Naive thymus-derived CD4-positive, alpha-beta T cell (primary cell): ENCODE measurements at places on chromosomes 6 and 20.
A peak's percentile ranks its signal among the peaks of the same experiment; 100 is the strongest.

- no peak for DNase-seq
These were observed 481.2 kb downstream of the TFAP2A start for GRCh38 chr6:9933677-9934076.

DNA sequence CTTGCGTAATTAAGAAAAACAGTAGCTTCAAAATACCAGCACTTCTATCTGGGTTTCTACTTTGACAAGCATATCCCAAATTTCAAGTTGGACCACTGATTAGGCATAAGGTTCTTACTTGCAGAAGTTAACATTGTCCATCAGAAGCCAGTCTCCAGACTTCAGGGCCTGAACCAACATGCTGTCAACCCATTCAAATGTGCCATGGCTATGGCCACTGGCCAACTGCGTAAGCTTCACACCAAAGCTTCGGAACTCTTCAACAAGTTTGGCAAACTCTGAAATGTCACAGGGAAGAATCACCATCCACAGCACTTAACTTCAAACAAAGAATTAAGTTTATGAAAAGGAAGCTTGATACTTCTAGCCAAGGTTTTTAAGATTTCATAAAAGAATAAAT, 78.0 kb upstream of the LYRM2 start:
- no peak for DNase-seq

- no peak for DNase-seq
These were observed 12.9 kb upstream of the FOXA2 start for GRCh38 chr20:22597303-22597702.

DNA sequence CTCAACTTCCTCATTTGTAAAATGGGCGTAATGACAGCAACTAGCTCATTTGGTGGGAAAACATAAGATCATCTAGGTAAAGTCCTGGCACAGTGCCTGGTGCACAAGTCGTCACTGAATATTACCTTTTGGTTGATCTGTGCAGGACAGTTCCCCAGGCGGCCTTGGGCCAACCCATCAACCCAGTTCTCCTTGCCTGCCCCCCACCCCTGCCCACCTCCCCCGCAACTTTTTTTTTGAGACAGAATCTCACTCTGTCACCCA, 99.2 kb downstream of the JPH2 start:
- no peak for DNase-seq

DNA sequence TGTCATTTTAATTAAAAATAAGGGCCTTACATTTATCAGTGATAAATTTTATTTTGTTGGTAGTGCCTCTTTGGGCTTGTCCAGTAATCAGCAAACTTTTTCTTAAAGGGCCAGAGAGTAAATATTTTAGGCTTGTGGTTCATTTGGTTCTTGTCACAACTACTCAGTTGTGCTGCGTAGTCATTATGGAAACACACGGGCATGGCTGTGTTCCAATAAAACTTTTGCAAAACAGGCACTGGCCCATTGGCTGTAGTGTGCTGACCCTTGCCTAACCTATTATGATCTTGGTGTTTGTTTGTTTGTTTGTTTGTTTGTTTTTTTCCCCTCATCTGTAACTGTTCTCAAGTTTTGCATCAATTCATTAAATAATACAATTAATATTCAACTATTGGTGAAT, 19.4 kb downstream of the TBPL1 start:
- DNase-seq = no peak

DNA sequence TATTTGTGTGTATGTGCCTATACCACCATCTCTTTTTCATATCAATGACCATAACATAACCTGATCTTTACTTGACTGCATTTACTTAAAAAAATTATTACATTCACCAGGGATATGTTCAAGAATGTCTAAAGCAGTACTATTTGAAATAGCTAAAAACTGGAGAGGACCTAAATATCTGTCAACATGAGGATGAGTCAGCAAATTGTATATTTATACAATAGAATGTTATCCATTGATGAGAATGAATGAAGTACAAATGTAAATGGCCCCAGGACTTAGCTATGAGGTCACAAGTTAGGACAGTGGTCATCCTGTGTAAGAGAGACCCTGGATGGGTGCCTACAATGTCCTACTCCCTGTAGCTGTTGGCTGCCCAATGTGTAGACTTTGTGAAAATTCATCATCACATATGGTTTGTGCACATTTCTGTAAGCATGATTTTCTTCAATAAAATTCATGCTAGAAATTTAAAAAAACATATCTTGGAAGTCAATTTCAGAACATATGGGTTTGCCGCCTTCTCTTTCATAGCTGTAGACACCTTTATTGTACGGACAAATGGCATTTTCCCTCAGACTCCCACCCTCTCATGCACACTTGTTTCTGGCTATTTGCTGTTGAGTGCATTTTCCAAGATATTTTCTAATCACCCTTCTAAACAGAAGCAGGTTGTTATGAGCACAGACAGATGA, 202.4 kb downstream of the CDH26 start:
- DNase-seq = no peak

DNA sequence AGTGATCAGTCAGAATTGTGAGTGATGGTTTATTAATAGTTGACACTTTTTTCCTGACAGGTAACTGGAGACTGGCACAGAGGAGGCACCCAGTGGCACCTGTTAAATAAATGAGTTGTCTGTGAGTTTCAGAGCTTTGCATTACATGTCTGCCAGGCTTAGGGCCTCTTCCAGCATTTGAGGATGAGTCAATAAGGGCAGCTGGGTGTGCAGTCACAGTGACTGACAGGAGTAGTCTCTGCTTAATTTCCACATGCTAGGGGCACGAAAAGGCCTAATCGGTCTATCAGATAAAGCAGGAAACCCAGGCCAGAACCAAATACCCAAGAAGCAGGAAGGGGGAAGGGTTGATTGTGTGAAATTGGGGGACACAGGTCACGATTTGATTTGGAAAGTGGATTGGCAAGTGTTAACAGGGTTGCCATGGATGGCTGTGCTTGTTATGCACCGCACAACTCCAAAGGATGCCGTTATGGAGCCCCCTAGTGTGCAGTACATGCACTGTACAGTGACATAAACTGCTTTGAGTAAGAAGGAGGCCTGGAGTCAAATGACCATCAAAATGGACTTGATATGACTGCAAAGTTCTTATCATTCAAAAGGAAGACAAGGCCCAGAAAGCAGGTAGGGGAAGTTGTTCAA, 111.9 kb upstream of the GGTLC1 start:
- peak; percentile 63 for DNase-seq

DNA sequence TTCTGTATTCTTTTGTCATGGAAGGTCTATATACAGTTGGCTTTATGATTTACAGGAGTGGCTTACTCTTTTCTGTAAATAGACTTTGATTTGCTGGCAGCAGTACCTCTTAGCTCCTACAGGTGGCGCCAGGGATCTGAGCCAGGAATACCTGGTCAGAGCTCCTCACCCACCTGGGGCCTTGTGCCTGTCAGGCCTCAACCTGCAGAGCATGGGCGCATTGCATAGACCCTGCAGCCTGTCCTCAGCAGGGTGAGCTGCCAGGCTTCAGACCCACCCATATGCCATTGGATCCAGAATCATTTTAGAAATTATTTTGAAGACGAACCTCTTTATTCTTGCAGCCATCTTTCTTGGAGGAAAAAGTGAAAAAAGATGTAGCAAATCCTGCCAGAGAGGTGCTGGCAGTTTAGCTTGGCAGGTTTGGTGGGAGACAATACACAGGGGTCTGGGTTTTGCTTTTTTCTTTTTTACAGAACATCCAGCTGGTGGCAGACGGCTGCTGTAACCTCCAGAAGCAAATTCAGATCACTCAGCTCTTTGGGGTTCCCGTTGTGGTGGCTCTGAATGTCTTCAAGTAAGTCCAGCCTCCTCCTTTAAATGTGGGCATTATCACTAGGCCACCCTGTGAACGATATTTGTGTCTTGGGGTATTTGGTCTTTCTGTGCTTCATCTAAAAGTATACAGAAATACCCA, 149.1 kb downstream of the MTHFD1L start:
- peak; percentile 47 for DNase-seq

DNA sequence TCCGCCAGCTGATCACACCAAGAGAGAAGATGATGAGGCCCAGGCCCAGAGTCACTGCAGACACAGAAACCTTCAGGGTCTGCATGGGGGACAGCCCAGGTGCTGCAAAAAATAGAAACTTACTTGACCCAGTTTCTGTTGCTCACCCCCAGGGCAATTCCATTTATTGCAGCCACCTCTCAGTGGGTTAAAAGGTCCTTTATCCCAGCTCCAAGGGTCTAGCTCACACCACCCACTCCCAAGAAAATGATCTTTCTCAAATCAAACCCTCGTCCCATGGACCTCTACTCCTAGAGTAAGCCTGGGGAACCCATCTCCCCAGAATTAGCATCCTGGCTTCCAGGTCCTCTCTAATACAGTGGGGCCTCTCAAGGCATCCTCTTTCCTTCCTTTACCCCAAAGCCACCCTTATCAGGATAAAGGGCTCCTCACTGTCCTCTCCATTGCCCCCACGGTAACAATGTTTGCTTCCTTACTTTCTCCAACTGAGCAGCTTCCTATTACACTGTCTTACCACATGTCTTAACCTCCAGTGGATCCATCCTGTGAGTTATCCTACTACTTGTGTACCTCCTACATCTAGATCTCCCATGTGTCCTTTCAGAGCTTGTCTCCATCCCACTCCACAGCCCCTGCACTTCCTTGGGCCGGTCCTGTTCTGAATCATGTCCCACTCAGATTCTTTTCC, 5.1 kb downstream of the HLA-DMB start:
- no peak for DNase-seq

DNA sequence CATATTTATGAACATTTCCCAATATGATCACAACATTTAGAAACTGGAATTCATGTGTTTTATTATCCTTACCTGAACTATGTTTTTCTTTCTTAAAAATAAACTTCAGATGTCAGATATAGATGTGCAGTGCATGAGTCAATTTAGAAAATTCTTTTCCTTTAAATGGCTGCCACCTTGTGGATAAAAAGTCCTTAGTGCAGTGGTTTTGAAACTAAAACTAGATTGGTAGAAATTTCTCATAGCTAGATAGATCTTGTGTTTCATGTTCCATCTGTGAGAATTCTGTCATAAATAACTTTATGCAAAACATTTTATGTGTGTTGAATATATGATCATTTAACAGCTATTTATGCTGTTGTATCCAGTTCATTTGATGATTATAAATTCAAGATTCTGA, 134.9 kb downstream of the KLHL32 start:
- peak; percentile 29 for DNase-seq

- DNase-seq = no peak
These were observed 482.7 kb upstream of the JARID2 start for GRCh38 chr6:14763139-14763538.

- DNase-seq = peak; percentile 6
These were observed 1.1 kb upstream of the TRAM2 start for GRCh38 chr6:52577778-52578463.

- DNase-seq = no peak
These were observed 28.2 kb upstream of the NOX3 start for GRCh38 chr6:155483858-155484257.

GRCh38 chr6:7725412-7725811, 487 bp upstream of the BMP6 start:
- no peak for DNase-seq

DNA sequence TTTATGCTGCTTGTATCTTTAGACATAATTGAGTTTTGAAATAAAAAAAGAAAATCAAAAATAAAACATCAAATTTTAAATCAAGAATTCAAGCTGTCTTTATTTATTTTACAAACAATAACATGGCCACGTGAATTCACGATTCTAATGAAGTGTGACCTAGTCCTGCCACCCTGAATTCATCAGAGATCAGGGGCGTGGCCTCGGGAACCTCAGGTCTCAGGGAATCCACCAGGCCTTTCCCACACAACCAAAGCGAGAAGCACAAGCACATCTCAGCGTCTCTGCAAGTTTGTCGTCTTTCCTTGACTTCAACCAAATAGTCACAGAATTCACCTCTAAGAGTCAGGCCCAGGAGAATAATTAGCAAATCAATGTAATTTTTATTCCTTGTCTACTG, 107.9 kb downstream of the DACT2 start:
- no peak for DNase-seq

DNA sequence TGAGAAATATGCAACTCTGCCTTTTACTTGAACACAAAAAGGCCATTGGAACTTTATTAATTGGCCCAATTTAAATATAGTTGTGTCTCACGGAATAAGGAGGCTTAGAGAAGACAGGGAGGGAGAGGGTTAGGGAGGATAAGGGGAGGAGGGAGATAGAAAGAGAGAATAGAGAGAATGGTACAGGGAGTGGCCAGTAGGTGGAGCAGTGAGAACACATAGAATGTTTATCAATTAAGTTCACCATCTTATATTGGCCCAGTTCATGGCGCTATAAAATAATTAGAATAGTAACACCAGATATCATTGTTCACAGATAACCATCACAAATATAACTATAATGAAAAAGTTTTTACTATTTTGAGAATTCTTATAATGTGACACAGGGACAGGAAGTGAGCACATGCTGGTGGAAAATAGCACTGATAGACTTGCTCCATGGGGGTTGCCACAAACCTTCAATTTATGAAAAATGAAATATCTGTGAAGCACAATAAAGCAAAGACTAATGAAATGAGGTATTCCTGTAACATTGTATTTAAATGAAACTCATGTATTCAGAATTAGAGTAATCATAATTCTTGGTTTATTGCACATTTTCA, 374.1 kb upstream of the MANEA start:
- no peak for DNase-seq

DNA sequence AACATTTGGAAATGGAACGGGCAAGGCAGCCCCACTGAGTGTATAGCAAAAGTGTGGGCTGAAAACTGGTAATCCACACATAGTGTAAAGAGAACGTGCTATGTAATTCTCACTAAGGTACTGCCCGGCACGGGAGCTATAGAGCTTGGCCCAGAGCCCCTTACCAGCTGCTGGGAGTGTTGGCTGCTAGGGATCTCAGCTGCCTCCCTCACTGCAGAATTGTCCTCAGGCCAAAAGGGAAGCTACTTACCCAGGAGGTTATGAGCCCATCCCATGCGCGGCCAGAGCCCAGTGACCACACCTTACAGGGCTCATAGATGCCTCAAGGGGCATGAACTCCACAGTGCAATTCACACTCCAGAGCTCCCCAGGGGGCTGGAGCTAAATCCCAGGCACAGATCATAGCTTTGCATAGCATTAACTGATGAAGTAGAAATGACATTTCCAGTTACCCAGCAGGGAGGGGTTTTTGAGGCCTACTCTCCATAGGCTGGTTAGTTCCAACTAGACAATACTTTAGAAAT, 56.8 kb downstream of the LINC00237 start:
- no peak for DNase-seq

DNA sequence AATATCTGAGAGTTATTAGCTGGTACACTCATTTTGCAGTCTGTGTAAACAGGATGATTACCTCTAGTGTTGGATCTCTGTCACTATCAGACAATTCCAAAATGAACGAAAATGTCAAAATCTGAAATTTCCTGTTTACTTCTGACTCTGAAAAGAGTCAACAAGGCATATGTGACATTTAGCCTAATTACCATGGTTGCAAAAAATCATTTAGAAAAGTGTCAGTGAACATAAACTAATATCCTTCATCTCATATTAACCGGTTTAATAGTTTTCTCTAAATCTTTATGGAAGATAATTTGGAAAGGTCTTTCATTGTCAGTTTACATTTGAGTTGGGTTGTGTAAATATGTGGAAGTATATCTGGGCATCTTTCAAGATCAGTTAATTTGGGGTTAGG, 431.8 kb upstream of the HSF2 start:
- DNase-seq = no peak
